Esophagus mucosa (tissue), 1 donor: ENCODE measurements at places on chromosomes 13 and 19. TPM values are rescaled to one million over a fixed set of nuclear protein-coding genes. Genes with fewer than 3 reads are reported as not detected.

ZNF548 gene
- total RNA-seq: 6.9 TPM

AXL gene
- 4.0 TPM for total RNA-seq

FPR2 gene
- total RNA-seq: 0.36 TPM

HMG20B gene
- total RNA-seq: 36.6 TPM

HIPK4 gene
- not detected for total RNA-seq

BRME1 gene
- total RNA-seq: 5.7 TPM

GFY gene
- total RNA-seq: not detected

ZNF529 gene
- 3.8 TPM for total RNA-seq

NALCN gene
- not detected for total RNA-seq

OVOL3 gene
- total RNA-seq: not detected

LRRC63 gene
- total RNA-seq: not detected

ZNF560 gene
- total RNA-seq: not detected

CDC42EP5 gene
- 18.2 TPM for total RNA-seq

RXFP2 gene
- total RNA-seq: not detected

NOVA2 gene
- 0.40 TPM for total RNA-seq

CNFN gene
- total RNA-seq: 1,078 TPM

- no peak for ATAC-seq
Observed at GRCh38 chr13:91878491-91878890, 480.1 kb downstream of the GPC5 start.

- ATAC-seq: no peak
Observed at GRCh38 chr13:50651922-50652321, 191.6 kb downstream of the DLEU7 start.

DNA sequence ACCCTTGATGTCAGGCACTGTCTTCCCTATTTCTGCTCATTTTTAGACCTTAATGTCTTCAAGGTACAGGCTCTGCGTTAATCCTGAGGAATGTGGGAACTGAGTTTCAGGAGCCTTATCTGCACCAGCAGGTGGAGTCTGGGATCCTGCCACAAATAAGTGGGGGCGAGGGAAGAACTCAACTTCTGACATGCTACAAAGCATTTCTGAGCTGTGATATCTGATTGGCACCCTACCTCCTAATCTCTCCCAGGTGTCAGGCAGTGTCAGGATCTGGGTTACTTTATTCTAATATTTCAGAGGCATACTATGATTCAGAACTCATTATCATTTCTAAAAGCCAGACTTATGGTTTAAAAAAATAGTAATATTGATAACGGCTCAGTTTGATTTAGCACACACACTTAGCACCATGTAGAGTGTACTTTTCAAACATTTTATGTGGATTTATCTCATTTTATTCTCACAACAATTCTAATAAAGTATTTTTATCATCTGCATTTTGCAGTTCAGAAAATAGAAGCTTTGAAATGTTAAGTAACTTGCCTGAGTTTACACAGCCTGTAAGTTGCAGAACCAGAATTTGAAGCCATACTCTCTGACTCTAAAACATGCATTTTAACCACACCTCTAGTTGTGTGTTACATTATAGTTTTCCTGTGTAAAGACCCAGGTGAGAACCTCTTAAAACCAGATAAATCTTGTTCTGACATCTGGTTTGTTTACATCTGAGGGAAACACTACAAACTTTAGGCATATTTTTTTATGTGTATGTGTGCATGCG, 358.6 kb downstream of the TDRD3 start:
- ATAC-seq: no peak

- no peak for ATAC-seq
Observed at GRCh38 chr13:20272588-20273171, 40.6 kb upstream of the GJB6 start.

GRCh38 chr19:19637523-19638251, 5.8 kb downstream of the GMIP start:
- peak; percentile 8 for ATAC-seq

DNA sequence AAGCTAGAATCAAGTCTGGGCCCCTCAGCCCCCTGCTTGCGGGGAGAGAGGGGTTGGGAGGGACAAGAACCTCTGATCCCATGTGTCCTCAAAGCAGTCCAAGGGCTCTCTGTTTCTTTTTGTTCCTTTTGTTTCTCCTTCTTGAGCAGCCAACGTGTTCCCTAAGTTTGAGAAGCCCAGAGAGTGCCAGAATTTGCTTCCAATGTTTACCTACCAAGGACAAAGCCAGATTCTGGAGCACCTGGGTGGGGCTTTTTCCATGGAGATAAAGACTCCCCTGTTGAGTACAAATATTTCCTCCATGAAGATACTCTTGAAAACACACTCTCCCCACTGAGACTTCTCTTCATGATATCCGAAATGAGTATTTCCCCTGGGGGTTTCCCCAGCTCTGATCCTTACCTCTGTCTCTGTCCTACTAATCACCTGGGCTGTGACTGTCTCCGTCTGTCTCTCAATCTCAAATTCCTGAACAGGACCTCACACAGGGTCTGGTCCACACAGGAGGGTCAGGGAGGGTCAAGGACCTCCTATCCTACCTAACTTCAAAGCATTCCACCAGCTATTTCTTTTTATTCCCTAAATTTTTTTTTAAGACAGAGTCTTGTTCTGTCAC, 27.4 kb downstream of the CD177 start:
- no peak for ATAC-seq

- ATAC-seq: no peak
Observed at GRCh38 chr13:106440866-106441265, 94.6 kb downstream of the EFNB2 start.

DNA sequence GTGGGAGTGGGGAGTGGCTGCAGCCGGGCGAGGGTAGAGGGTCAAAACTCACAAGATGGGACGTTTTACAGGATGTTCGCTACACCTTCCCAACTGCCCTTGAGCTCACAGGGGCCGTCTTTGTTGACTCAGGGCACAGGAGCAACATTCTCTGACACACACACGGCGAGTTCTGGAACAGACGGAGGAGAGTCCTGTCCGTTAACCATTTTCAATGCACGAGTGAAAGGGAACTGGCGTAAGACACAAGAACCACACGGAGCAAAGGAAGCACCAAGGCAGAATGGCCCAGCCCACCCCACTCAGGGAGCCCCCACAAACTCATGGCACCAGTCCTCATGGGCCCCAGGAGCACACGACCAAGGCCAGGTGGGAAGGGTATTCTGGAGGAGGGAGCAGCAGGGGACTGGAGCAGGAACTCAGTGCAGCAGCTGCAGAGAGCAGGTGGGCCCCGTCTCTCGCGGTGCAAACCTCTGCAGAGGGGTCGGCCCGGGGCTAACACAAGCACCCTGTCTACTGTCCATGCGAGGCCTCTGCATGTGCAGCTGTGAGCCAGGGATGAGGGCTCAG, 37.9 kb upstream of the ISYNA1 start:
- no peak for ATAC-seq

DNA sequence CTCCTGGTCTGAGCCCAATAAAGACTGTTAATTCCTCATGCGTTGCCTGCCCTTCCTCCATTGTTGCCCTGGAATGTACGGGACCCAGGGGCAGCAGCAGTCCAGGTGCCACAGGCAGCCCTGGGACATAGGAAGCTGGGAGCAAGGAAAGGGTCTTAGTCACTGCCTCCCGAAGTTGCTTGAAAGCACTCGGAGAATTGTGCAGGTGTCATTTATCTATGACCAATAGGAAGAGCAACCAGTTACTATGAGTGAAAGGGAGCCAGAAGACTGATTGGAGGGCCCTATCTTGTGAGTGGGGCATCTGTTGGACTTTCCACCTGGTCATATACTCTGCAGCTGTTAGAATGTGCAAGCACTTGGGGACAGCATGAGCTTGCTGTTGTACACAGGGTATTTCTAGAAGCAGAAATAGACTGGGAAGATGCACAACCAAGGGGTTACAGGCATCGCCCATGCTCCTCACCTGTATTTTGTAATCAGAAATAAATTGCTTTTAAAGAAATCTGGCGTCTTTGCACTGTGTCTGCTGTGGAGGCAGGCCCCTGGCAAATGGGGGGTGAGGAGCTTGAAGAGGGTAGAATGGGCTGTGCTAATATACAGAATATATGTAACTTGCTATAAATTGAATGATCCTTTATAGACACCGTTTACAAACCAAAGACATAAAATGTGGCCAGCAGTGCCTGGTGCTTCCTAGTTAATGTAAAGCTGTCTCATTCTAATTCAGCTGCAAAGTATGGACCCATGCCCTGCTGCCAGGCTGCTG, 4.2 kb upstream of the RPS11 start:
- no peak for ATAC-seq

- no peak for ATAC-seq
Observed at GRCh38 chr13:94825507-94825906, 113.2 kb upstream of the SOX21 start.

DNA sequence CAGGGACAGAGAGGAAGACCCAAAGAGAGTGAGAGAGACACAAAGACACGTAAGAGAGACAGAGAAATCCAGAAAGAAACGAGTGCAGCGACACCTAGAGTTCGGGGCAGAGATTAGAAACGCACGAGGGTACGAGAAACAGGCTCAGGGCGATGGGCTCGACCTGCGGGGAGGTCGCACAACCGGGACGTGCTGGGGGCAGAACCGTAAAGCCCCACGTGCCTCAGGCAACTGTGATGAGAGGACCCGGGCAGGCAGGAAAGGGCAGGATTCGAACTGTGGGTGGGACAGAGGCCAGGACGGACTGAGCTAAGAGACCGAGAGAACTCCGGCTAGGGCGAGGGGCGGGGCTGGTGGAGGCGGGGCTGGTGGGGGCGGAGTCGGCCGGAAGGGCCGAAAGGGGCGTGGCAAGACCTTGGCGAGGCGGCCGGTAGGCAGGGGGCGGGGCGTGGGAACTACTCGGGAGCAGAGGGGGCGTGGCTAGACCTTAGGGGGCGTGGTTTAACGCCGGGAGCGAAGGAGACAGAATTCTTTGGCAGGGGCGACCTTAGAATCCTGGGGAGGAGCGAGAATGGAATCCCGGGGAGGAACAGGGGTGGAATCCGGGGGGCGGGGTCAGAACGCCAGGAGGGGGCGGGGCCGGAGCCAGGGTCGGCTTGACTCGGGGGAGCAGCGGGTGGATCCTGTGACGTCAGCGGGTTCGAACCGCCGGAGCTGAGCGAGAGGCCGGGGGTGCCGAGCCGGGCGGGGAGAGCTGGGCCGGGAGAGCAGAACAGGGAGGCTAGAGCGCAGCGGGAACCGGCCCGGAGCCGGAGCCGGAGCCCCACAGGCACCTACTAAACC, at the start of gene NECTIN2:
TSS of gene NECTIN2 (plus strand) at position 686 of the 843 bp plus-strand sequence. CDS start 229 bp downstream, outside the sequence.
- ATAC-seq: peak; percentile 92

- ATAC-seq: no peak
Observed at GRCh38 chr19:46782355-46783019, 5.9 kb downstream of the SLC1A5 start.

GRCh38 chr13:101202590-101202989, 213.7 kb downstream of the NALCN start:
- ATAC-seq: no peak

DNA sequence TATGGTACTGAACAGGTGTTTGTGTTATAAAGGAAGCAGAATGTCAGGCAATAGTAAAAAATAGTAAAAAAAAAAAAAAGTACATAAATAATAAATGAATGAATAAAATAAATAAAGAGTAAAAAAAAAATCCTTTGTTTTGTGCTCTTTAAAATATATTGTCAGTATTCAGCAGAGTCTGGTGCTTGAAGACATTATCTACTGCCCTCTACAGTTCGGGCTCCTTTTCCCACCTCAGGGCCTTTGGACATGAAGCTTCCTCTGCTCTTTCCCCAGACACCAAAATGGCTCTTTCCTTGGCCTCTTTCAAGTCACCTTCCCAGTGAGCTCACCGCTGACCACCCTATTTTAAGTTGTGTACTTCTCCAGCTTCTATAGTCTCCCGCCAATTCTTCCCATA, 137.5 kb downstream of the TNFRSF19 start:
- ATAC-seq: no peak

GRCh38 chr19:38877781-38878574, at the start of gene RINL:
Gene RINL (minus strand): TSS chr19:38878275. CDS start chr19:38876742, 1,533 bp downstream.
- ATAC-seq: peak; percentile 41

GRCh38 chr13:66565279-66565678, 664.9 kb downstream of the PCDH9 start:
- ATAC-seq: no peak

DNA sequence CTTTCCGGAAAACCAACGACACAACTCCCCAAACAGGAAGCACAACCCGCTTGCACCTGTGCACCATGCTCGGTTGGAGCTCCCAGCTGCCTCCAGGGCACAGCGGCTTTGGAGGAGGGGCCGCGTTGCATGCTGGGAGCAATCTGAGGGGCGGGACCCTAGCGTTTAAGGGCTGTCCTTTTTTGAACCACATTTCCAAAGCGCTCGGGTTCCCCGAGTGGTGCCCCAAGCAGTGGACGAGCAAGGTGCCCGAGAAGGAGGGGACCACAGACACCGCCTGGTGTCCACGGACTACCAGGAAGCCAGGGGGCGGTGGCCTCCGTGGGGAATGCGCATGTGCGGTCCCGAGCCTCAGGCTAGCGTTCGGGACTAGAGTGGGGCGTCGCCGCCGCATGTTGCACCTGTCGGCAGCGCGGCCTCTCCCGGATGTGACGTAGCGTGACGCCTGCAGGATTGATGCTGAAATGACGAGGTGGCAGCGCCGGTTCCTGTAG, 11.9 kb upstream of the ZNF57 start:
- ATAC-seq: peak; percentile 39

DNA sequence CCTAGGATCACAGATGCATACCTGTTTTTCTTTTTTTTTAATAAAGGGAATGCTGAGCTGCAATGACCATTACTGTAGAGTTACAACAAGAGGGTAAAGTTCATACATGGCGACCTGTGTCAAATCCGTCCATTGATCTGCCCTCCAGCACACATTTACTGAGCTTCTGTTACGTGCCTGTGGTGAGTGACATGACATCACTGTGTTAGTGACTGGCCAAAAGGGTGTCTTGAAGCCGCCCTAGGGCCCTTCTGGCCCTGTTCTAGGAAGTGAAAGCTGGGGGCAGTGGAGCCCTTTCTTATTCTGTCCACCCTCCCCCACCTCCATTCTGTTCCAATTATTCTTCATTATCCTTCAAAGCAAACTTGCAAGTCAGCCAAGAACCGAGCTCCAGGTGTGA, 66.3 kb downstream of the ZIC5 start:
- no peak for ATAC-seq

DNA sequence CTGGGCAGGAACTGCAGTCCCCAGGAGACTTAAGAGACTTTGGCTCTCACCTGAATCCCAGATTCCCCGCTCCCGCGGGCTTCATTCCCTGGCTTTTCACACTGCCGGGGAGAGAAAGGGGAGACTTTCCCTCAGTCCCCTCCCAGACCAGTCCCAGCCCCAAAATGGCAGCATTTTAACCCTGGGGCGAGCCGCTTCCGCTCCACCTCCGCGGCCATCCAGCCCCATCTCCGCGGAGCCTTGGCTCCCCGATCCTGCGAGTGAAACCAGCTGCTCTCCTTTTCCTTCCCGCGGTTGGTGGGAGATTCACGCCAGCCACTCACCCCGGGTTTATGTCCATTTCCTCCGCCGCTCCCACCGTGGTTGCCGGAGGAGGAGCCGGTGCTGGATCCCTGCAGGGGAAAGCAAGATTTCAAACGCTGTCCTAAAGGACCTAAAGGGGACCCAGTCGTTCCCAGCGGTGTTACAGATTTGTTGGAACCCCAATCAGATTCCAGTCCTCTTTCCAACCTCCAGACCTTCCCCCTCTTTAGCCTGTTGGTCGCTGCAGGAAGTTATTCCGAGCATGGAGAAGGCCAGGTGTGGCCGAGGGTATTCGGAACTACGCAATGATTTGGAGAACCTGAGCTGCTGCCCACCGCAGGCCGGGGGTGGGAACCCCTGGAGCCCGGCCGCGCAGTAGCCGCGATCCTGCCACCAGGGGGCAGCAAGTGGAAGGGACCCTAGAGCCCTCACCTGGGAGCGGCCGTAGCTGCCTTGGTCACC, 3.4 kb downstream of the DMKN start:
- peak; percentile 69 for ATAC-seq

GRCh38 chr13:27419328-27419727, 5.1 kb upstream of the GTF3A start:
- ATAC-seq: peak; percentile 33

GRCh38 chr19:38070573-38070972, 153.4 kb downstream of the DPF1 start:
- ATAC-seq: peak; percentile 63
